Stimulated activated CD8-positive, alpha-beta memory T cell treated with anti-CD3 and anti-CD28 coated beads, Interleukin-7, amount 100 ng/mL, for 1 hour (primary cell): ENCODE measurements at places on chromosomes 2 and 18.

DNA sequence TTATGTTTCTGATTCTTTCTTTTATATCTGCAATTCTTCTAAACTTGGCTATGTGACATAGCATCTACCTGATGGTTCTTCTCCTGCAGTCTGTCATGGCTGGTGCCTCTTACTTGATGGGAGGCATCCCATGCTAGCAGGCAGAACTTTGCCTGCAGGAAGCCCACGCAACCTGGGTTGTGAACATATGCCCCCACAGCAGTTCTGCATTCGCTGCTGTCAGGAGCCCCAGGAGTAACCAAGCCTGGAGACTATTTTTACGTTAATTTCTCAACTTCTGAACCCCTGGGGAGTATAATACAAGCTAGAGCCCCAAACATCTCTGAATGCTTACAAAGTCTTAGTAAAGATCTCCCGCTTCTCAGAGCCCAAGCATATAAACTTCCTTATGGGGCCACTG, 12.1 kb downstream of the FAM168B start:
- no peak for DNase-seq

DNA sequence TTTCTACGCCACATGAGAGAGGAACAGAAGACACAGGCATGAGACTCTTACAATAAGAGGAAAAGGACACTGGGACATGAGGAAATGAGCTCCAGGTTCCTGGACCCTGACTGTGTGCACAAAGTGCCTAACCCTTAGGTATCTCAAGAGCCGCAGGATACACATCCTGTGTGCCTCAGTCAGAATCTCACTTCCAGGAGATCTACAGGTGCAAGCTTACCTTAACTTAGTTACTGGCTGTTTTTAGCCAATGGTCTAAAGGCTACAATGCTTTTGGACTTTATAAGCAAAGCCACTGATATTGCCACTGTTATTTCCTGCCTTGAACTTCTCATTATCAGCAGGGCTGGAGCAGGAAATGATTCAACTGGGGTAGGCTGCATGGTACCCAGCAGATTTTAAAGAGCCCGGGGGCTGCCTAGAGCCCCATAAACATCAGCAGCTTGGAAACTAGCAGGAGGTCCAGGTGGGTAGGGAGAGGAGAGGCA, 254.4 kb downstream of the ZNF521 start:
- DNase-seq = no peak

- DNase-seq = no peak
These were observed 11.4 kb upstream of the FABP1 start for GRCh38 chr2:88139203-88139702.

- DNase-seq = no peak
These were observed 66.4 kb downstream of the EPAS1 start for GRCh38 chr2:46363535-46364170.

- DNase-seq = no peak
These were observed 267.0 kb downstream of the CCDC85A start for GRCh38 chr2:56450772-56451171.

GRCh38 chr2:154488801-154489200, 209.7 kb upstream of the KCNJ3 start:
- no peak for DNase-seq

GRCh38 chr2:31256611-31257382, 22.8 kb downstream of the EHD3 start:
- no peak for DNase-seq

DNA sequence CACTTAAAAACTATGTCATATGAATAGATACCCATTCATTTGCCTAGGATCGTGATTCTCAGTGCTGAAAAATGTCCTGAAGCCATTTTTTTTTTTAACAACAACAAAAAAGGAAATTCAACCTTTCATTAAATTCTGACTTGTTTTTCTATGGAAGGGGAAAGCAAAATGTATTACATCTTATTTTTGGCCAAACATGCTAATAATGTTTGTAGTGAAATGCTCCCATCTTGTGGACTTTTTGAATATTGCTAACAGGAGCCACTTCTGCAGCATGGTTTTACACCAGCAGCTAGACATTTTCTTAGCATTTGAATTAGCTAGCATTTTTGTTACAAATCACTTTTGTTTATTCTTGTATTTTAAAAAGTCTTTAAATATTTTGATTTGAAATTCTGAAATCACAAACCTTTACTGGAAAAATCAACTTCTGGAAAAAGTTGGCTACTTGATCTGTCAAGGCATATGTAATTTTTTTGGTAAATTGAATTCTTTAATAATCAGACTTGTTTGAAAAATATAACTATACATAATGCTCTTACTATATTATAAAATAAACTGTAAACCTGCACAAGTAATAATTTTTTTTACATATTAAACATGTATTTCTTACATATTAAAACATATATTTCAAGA, 75.8 kb downstream of the KIDINS220 start:
- DNase-seq = no peak

GRCh38 chr2:41854227-41854626, 193.6 kb upstream of the PKDCC start:
- DNase-seq = no peak

DNA sequence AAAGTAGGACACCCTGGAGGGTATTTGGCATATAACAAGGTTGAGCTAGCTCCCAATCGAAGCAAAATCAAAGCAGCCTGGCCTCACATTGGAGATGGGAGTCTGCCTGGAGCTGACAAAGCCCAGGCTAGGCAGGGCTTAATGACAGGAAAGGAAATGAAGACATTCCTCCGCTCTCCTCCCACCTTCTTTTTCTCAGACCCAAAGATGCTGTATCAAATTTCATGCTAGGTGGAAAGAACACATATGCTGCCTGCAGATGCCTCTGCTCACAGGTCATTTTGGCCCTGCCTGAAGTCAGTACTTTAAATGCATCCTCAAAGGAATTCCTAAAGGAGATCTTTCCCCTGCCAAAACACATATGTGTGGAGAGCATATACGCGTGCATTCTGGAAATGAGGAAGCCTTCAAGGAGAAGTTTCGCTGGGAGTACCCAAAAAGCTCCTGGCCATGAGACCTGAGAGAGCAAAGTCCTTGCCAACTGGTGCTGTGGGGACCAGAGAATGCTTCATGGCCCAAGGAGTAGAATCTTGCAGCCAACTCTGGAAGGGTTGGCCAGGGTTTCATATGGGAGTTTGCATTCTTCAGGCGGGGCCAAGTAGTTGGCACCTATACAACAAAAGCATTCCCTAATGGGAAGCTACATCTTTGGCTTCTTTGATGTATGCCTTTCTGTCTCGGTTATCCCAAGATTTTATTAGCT, 88.0 kb downstream of the AQP4 start:
- DNase-seq = no peak

DNA sequence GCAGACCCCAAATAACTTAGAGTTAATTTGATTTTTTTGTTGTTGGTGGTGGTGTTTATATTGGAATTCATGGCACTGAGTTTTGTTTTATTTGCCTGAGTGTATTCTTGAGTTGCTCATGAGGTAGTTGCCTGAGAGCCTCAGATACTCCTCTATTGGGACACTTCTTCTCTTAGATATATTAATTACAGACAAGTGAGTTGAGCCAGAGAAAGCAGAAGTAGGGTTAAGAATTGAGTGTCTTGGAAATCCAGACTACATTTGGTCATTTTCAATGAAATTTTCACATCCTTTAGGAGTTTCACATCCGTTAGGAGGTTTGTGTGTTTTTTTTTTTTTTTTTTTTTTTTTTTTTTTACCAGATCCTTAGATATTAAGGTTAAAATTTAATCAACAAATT, 29.0 kb downstream of the FMNL2 start:
- DNase-seq = no peak

GRCh38 chr2:118056165-118056534, 32.1 kb upstream of the INSIG2 start:
- no peak for DNase-seq

DNA sequence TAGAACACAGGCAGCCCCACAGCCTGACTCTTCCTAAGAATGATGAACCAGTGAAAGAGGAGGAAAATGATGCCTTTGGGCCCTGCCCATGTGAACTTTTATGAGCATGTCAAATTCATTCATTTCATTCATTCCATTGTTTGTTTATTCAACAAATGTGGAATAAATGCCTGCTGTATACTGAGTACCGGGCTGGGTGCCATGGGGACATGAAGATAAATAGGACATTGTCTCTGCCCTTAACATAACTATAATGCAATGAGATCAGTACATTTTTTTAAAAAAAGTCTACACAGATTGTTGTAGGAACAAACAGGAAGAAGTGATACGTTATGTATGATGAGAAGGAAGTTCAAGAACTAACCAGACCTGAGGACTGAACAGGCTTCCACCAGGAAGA, 14.7 kb downstream of the MREG start:
- no peak for DNase-seq

GRCh38 chr2:151096235-151096634, 165.4 kb downstream of the RBM43 start:
- DNase-seq = no peak

DNA sequence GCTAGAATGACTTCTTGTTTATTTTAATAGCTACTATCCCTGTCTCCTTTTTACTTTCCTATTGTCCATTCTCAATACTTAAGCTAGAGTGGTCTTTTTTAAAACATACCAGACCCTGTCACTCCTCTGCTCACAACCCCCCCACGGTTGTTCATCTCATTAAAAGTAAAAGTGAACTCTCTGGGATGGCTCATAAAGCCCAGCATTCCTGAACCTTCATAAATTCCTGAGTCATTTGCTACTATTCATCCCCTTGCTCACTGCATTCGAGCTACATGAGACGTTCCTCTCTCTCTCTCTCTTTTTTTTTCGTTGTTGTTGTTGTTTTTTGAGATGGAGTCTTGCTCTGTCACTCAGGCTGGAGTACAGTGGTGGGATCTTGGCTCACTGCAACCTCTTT, 148.7 kb upstream of the DSEL start:
- no peak for DNase-seq

- no peak for DNase-seq
These were observed 75.1 kb downstream of the BOLA3 start for GRCh38 chr2:74072565-74072964.

DNA sequence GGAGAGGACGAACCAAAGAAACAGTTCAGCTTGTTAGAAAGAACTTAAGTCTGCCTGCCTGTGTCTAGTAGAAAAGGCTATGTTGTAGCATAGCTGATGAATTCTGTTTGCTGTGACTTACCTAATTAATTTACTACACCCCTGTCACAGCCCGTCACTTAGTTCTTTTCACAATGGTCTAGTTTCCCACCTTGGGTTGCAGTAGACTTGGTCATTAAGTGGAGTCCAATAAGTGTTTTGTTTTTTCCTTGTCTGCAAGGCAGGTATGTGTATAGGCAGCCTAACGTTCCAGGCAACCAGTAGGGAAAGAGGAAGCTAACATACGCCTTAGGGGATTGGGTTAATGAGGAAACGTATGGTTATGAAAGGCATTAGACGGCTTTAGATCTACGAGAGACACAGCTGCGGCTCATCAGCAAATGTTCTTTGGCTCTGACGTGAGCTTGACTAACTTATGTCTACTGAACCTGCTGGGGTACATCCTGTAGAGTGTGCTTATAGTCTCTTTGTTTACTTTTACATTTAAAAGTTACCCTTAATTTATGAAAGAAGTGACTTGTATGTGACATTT, 180.1 kb downstream of the PRPF40A start:
- no peak for DNase-seq

DNA sequence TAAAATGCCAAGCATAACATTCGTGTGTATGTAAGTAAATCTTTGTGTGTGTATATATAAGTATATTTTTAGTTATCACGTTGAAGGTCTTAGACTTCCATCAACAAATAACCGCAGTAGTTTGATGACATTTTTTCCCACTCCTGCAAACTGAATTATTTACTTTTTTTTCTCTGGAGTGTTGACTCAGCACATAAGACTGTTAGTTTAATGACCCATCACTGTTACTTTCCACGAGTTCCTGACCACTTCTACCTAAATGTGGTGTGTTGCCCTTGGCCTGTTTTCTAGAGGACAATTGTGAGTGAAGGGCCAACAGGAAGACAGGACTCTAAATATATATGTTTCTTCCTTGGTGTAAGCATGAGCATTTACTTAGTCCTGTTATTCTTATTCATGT, 71.3 kb upstream of the TXNDC2 start:
- DNase-seq = no peak

- DNase-seq = no peak
These were observed 260.5 kb upstream of the THUMPD2 start for GRCh38 chr2:40039549-40039948.

DNA sequence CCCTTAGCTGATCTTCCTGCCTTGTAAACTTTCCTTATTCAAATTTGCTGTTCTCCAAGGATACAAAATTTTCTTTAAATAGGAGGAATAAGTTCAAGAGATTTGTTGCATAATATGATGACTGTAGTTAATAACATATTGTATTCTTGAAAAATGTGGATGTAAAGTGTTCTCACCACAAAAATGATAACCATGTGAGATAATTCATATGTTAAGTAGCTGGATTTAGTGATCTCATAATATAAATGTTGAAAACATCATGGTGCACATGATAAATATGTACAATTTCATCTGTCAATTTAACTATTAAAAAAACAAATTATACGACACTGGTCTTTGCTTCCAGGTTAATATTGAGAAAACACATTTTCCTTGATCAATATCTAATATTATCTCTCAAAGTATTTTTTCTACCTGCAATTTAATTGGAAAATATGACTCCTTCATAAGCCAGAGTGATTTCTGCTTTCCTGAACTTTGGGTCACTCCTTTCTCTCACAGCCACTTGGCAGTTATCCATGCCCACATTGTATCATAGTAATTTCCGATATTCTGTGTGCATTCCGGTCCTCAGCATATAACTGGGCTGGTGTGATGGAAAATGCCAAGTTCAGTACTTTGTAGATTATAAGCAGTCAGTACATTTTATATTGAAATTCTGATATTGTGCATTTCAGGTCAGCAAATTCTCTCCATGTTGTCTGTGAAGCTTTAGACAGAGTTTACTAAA, 152.6 kb downstream of the GULP1 start:
- DNase-seq = no peak

DNA sequence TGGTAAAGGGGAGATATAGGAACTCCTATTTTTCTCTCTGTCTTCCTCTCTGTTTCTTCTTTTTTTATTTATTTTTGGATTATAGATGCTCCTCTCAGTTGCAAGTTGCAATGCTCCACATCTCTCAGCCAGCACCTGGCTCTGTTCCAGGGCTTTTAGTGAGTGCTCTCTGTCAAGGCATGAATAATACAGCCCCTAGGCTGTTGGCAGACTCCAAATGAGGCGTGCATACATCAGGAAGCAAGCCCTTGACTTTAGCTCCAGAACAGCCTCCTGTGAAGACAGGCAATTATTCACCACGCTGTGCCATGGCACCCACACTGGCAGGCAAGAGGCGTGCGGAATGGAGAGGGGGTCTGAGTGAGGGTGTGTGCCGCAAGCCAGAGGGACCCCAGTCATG, 228.1 kb upstream of the PXDN start:
- no peak for DNase-seq
